ENCODE measurements at places on chromosomes 7 and 10.

DNA sequence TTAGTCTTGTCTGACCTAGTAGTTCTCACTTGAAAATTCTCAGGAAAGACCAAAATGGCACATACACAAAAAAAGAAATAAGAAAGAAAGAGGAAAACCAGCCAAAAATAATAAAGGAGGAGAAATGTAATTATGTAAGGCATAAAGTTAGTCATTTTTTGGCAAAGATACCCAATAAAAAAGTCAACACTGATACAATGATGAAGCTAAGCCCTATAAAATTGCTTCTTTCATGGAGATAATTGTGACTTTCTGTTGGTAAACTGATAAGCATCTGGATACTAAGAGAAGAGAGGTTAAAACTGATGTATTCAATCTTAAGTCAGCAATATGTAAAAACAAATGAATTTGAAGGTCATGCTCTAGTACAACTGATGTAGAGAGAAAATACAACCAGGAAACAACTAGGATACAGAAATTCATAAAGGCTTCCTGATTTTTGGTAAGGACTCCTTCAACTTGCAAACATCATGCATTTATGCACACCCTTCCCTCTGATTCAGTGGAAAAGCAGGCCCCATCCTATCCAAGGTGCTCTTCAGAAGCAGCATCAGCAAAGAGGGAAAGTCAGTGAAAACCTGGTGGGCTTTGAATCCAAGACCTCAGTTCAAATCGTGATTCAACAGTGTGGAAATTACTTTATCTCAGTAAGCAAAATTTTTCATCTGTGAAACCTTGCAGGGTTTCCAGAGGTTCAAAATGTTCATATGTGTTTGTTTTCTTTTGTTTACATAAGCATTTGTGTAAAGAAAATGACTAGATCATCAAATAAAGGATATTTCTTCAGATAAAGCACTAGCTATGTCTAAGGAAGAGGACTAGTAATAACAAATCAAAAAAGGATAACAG, 32.6 kb downstream of the IMMP2L start:
- DNase-seq = no peak

DNA sequence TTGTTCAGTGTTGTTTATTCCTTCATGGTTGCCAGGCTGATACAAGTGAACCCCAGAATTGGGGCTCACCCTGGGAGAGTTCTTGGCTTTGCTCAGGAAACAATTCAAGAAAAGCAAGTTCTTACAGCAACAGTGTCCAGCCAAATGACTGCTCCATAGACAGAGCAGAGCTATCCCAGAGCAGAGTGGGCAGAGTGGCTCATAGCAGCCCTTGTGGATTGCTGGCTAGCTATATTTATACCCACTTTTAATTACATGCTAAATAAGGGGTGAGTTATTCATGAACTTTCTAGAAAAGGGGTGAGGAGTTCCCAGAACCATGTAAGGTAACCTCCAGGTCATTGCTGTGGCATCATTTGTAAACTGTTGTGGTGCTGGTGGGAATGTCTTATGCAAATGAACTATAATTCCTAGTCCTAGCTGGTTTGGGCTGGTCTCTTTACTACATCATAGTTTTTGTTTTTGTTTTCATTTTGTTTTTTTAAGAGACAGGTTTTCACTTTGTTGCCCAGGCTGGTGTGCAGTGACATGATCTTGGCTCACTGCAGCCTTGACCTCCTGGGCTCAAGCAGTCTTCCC, 59.9 kb upstream of the HBP1 start:
- no peak for DNase-seq

- no peak for DNase-seq
Observed at GRCh38 chr10:24277277-24277676, 68.3 kb downstream of the KIAA1217 start.

- DNase-seq = no peak
Observed at GRCh38 chr10:89171996-89172395, 35.1 kb downstream of the CH25H start.

- no peak for DNase-seq
Observed at GRCh38 chr7:36132012-36132411, 21.0 kb upstream of the EEPD1 start.

DNA sequence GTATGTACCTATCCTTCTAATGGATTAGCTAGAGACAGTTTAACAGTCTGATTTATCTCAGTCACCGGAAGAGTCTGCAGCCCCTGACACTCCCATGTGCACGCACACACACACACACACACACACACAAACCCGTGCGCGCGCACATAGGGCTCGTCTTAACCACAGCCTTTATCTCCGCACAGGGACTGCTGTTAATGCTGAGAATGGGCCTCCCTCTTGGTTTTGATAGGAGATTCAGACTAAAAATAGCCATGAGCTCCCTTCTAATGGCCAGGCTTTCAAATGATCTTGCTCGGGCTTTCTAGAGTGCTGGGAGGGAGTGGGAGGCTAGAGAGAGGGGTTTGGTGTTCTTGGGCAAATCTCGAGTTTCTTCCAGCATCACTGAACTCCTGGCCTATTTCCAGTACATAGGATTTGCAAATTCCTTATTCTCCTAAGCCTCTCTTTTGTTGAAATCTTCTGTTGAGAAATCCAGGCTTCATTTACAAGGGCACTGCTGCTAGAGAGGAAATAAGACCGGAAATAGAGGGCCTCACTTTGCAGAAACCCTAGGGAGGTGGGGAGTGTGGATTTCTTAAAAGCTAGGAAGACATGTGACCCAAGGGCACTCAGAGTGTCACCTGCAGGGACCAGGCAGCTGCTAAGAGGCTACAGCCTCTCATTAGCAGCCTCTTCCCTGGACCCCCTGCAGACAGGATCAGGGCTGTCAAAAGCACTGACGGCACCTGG, 2.4 kb downstream of the TMEM72 start:
- peak; percentile 41 for DNase-seq

- DNase-seq = no peak
Observed at GRCh38 chr7:50822110-50822509, 39.4 kb upstream of the GRB10 start.

- no peak for DNase-seq
Observed at GRCh38 chr10:111299037-111299436, 222.2 kb downstream of the ADRA2A start.

DNA sequence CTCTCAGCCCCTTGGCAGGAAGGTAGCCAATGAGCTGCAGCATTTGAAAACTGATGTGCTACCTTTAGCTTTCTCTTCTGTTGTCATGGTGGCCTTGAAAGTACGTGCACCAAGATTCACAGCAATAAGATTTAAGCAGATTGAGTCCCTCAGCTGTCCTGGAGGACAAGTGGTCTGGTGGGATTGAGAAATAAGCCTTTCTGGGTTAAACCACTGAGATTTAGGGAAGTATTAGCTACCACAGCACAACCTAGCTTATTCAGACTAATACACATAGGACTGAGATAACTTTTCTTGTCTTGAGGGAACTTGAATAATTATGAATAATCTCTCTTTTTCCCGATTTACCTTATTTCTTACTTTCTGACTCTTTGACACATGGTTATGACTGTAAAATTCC, 324.0 kb downstream of the PTEN start:
- DNase-seq = no peak
